Chondrocyte (in vitro differentiated cells): ENCODE measurements at places on chromosomes 1 and 21. TPM values are rescaled to one million over a fixed set of nuclear protein-coding genes. Genes with fewer than 3 reads are reported as not detected.

- peaks cover 45% of the 10 kb centered on the region for H3K4me1 ChIP-seq
- no peak for DNase-seq
- H3K27me3 ChIP-seq: no peaks in the 10 kb centered on the region
- H3K36me3 ChIP-seq: peaks cover 6% of the 10 kb centered on the region
- H3K4me3 ChIP-seq: no peak overlapping the region
- H3K27ac ChIP-seq: no peak overlapping the region
These were observed 179.2 kb downstream of the BACH1 start for GRCh38 chr21:29477941-29478340.

DNA sequence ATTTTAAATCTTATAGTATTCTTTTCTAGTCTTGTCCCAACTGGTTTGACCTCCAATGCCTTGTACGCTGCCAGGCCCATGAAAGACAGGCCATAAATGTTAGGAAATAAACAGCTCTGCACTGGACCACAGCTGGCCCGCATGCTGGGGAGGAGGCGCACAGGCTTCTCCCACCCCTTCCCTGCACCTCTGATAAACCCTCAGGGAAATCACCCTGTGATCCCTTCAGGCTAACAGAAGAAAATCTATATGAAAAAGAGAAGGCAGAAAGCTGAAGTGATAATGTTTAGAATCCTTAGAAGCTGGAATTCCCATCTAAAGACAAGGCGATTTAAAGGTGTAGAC is 41.5 kb downstream of the COLGALT2 start:
- DNase-seq: no peak
- peaks cover 19% of the 10 kb centered on the region for H3K4me1 ChIP-seq

DNA sequence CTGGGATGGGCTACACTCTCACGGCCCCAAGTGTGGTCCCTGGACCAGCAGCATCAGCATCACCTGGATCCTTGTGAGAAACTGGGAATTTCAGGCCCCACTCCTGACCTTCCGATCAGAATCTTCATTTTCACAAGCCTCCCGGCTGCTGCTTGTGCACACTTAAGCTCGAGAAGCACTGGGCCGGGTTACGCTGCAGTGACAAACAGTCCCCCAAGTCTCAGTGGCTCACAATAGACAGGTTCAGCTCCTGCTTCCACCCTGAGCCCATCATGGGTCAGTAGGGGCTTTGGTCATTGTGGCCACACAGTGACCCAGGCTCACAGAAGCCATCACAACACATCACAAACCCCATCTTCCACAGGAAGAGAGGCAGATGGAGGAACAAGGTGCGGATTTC is 63.5 kb downstream of the FHAD1 start:
- no peaks in the 10 kb centered on the region for H3K27me3 ChIP-seq
- DNase-seq: no peak

DNA sequence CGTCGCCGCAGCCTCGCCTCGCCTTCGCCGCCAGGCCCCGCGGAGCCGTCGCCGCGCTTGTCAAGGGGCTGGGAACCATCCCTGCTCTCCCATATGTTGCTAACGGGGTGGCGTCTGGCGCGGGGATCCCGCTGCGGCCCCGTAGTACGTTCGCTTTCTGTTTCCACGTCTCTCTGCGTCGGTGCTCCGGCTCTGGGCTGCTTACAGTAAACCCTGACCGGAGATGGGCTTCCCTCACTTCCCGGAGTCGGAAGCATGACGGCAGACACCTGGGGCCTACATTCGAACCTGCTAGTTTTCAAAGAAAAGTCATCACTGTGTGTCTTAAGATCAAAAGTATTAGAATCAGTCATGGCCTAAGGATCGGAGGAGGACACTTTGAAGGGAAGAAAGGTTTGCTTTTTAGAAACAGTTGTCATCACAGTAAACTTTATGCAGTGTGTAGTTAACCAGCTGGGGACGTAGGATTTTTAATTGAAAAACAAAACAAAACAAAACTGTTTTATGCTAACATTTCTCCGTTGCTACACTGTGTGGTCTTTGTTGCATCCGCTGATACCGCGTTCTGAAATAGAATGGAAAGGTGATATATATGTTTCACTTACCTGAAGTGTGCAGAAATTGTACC is 69.0 kb downstream of the SLC35A3 start:
- peaks cover 38% of the 10 kb centered on the region for H3K4me1 ChIP-seq
- H3K36me3 ChIP-seq: peaks cover 2% of the 10 kb centered on the region
- no peaks in the 10 kb centered on the region for H3K27me3 ChIP-seq
- peak overlapping the region; percentile 98 for H3K27ac ChIP-seq
- H3K4me3 ChIP-seq: peak overlapping the region; percentile 95
- DNase-seq: no peak

- H3K4me1 ChIP-seq: peaks cover 30% of the 10 kb centered on the region
- no peak overlapping the region for H3K4me3 ChIP-seq
- no peak for DNase-seq
These were observed 130.8 kb upstream of the SGIP1 start for GRCh38 chr1:66403007-66403731.

GRCh38 chr1:182192966-182193365 is 131.5 kb upstream of the ZNF648 start:
- H3K36me3 ChIP-seq: no peaks in the 10 kb centered on the region
- no peak overlapping the region for H3K27ac ChIP-seq
- H3K4me1 ChIP-seq: peaks cover 3% of the 10 kb centered on the region
- DNase-seq: no peak
- peaks cover 13% of the 10 kb centered on the region for H3K27me3 ChIP-seq

PRELP gene
- 29.5 to 33.7 TPM (median 33.2 TPM) in 3 replicates for total RNA-seq

GRCh38 chr21:39441502-39442475 is 3.8 kb downstream of the LCA5L start:
- no peaks in the 10 kb centered on the region for H3K36me3 ChIP-seq
- H3K27ac ChIP-seq: no peak overlapping the region
- no peaks in the 10 kb centered on the region for H3K27me3 ChIP-seq
- no peak overlapping the region for H3K4me3 ChIP-seq
- H3K4me1 ChIP-seq: peaks cover 16% of the 10 kb centered on the region

PCSK9 gene
- 0.41 to 0.60 TPM (median 0.53 TPM) in 3 replicates for total RNA-seq

GRCh38 chr1:52592637-52593323 is 9.4 kb upstream of the GPX7 start:
- peaks cover 15% of the 10 kb centered on the region for H3K4me1 ChIP-seq
- H3K27ac ChIP-seq: peak overlapping the region; percentile 61
- no peaks in the 10 kb centered on the region for H3K36me3 ChIP-seq
- DNase-seq: no peak

NR1I3 gene
- not detected in 3 replicates for total RNA-seq

DNA sequence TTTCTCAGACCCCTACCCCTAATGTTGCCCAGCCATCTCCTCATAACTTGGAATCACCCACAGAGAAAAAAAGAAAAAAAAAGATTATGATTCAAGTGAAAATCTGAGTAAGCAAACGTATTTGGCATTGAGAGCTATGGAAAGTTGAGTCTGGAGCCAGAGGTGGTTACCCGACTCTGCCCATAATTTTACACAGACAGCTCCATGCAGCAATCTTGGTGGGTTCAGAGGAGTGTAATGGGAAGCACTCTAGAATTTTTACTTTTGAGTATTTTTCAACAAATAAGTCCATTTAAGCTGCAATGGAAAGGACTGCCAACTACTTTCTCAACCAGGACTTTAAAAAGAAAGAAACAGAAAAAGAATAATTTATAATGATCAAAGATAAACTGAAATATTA is 62.7 kb downstream of the ZC3H11B start:
- no peaks in the 10 kb centered on the region for H3K27me3 ChIP-seq
- peaks cover 5% of the 10 kb centered on the region for H3K4me1 ChIP-seq
- H3K4me3 ChIP-seq: no peak overlapping the region
- DNase-seq: no peak
- no peak overlapping the region for H3K27ac ChIP-seq

RNU1-2 gene
- total RNA-seq: 1,438 to 1,620 TPM (median 1,579 TPM) in 3 replicates

LRRC71 gene
- total RNA-seq: not detected in 3 replicates

GRCh38 chr1:1943834-1944570 is 24.9 kb upstream of the TMEM52 start:
- H3K4me3 ChIP-seq: peak overlapping the region; percentile 33
- H3K27ac ChIP-seq: no peak overlapping the region
- peaks cover 5% of the 10 kb centered on the region for H3K4me1 ChIP-seq
- no peaks in the 10 kb centered on the region for H3K36me3 ChIP-seq
- peaks cover 11% of the 10 kb centered on the region for H3K27me3 ChIP-seq

SYF2 gene
- total RNA-seq: 23.2 to 25.9 TPM (median 24.3 TPM) in 3 replicates
